ENCODE measurements at places on chromosomes 3 and 15.

DNA sequence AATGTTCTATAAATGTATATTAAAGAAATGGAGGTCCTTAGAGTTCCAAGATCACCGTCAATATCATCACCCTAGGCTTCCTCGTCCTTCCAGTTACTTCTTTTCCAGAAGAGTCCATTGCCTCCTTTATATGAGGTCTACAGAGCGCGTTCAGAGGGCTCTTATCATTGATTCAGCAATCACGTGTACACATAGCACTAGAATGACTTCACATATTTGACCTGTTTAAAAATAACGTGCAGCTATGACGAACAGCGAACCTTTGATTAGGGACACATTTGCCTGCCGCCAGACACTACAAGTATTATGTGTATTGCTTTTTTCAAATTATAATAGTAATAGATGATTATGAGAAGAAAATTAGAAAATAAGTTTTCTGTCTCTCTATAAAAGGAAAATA, 26.0 kb downstream of the IGF1R start:
- DNase-seq, result peak; percentile 71

- peak; percentile 87 for DNase-seq
These were observed 14.4 kb upstream of the C3orf80 start for GRCh38 chr3:160210799-160211221.

DNA sequence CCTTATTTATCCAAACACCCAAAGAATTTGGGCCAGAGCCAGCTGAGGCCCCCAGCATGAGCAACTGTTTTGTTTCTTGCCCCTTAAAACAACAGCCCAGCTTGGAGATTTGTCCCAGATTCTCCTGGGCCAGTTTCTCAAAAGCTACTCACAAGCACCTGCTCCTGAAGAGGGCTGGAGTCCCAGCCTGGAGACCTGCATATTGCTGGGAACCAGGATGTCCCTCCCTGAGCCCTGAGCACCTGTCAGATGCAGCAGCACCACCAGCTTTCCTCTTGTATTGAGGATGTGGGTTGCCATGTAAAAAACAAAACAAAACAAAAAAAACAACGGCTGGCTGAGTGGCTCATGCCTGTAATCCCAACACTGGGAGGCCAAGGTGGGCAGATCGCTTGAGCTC, 7.0 kb upstream of the RFT1 start:
- DNase-seq, result no peak

GRCh38 chr3:188365988-188366698, 212.2 kb downstream of the LPP start:
- DNase-seq, result peak; percentile 46

- DNase-seq, result peak; percentile 32
These were observed 20.3 kb upstream of the LPP start for GRCh38 chr3:188133646-188134045.

DNA sequence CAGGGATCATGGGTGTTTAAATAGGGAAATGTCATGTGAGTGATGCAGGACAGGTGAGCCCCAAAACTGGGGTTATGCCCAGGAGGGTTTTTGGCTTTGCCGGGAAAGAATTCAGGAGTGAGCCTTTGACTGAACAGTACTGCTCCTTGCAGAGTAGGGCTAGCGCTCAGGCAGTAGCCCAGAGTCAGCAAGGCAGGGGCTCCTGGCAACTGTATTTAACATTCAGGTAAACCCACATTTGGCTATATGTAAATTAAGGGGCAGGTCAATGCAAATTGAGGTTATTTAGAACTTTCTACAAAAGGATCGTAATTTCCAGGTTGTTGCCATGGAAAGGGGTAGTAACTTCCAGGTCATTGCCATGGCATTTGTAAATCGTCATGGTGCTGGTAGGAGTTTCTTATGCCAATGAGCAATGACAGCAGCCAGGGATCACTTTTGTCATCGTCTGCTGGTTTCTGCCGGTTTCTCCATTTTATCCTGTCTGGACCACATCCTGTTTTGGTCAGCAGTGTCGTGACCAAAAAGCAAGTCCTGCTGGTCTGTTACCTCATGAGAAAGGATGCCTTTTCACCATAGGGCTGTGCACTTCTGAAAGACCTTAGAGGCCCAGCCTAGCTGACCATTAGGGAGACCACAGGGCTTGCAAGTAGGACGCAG, 24.3 kb downstream of the MTHFS start:
- peak; percentile 37 for DNase-seq

DNA sequence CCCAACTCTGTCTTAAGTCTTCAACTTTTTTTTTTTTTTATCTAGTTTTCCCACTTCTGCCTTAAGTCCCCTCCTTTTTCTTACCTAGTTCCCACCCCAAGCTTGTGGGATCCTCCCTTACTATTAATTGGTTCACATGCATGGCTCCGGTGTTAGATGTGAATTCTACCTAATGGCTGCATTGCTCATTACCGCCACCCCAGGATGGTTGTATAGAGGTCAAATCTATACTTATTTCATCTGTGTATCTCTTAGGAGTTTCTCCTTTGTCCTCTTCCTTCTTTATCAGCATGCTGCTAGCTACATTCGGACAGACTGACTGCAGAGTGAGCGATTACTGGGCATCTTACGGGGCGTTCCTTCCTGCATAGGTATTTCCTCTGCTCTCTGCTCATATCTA, 605.7 kb upstream of the GRM7 start:
- no peak for DNase-seq

DNA sequence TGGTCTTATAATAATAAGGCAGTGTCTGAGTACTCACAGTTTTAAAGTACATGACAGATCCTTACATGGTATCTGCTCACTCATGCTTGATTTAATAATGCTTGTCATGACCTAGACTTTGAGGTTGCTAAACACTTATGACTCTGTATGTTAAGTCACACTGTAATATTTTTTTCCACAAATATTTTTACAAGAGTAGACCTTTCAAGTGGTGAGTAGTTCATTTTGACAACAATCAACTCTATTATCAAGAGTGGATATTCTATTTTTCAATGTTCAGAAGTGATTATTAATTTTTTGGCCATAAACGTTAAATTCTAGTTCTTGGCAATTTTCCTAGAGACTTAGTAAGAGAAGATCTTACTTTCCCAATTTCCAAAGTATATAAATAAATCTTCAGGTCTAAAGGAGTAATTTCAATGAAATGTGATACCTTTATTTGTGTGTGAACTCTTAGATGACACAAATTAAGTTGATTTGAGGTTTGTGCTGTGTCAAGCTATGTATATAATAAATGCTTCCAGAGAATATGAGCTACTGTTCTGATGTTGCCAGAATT, 104.5 kb downstream of the NLGN1 start:
- DNase-seq, result peak; percentile 5

DNA sequence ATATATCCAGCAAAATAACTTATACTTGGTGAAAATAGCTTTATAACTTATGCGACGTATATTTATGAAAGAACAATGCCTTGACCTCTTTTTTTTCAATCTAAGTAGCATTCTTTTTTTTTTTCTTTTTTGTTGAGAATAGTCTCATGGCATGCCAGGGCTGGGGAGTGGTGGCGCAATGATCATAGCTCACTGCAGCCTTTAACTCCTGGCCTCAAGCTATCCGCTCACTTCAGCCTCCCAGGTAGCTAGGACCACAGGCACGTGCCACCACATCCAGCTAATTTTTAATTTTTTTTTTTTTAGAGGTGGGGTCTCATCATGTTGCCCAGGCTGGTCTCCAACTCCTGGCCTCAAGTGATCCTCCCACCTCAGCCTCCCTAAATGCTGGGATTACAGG, 43.5 kb downstream of the RAB8B start:
- peak; percentile 63 for DNase-seq

DNA sequence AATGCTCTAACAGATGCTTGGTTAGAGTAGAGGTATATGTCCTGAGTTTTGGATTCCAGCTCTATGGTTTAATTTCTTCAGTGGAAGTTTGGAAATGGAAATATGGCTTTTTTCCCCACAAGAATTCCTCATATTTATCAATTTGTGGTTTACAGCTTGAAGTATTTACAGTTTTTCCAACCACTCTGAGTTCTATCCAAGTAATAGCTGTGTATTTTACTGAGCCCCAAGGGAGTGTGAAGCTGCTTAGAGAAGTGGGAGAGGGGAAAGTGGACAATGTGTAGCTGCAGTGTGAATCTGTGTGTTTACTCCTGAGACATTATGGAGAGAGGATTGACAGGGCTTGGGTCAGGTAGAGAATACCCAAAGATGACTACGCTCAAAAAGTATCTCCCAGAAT, 54.5 kb downstream of the NEK11 start:
- DNase-seq, result no peak

DNA sequence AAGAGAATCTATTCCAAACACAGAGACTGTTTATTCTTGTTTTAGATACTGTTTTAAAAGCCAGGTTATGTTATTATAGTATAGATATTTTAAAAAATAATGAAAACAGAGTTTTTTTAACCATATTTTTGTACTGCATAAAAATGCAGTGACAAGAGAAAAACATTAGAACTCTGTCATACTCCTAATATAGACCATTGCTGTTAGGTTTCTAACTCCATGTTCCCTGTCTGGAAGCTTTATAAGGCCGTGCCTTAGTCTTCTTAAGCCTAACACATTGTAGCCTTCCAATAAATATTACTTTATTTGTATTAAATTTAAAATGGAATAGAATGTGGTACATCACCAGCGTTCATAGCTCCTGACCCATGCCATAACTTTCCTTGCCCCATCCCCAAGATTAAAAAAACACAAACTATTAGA, 53.2 kb downstream of the MBNL1 start:
- no peak for DNase-seq

GRCh38 chr3:41193794-41194539, 5.3 kb upstream of the CTNNB1 start:
- DNase-seq, result no peak

GRCh38 chr3:170523248-170523647, 62.6 kb downstream of the SLC7A14 start:
- DNase-seq, result peak; percentile 52

GRCh38 chr3:32597656-32598055, 27.0 kb upstream of the DYNC1LI1 start:
- no peak for DNase-seq

GRCh38 chr15:39456159-39456558, 124.7 kb upstream of the THBS1 start:
- no peak for DNase-seq

DNA sequence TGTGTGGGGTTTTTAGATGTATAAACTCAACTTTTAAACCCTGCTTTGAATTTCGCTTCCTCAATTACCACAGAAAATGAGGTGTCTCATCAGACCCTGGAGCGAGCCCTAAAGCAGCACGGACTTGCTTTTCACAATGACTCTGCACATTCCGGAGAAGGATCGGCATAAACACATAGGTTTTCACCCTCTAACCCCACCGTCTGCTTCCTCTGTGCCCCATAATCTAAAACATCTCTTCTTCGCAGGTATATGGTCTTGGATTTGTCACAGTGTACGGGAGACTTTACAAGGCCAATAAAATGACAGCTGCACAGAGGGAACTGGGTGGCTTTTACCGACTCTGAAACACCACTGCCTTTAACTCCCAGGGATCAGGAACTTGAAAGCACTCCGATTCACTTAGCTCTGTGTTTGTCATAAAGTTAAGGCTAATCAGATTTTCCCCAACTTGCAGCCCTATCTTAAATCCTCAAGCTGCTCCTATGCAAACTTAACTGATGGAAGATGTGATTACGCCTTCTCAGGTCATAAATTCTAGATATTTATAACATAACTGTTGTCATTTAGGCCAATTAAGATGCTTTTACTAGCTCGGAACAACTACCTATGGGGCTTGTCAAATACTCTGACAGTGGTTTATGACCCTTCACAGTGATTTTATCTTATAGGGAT, 133.4 kb upstream of the WNT5A start:
- DNase-seq, result no peak

- peak; percentile 21 for DNase-seq
These were observed 386 bp downstream of the SQOR start for GRCh38 chr15:45635191-45635638.

GRCh38 chr3:36496684-36497633, 116.7 kb downstream of the STAC start:
- peak; percentile 57 for DNase-seq

GRCh38 chr3:171001957-171002694, 24.4 kb downstream of the SLC2A2 start:
- peak; percentile 70 for DNase-seq

- DNase-seq, result no peak
These were observed 134.8 kb downstream of the ADAMTS9 start for GRCh38 chr3:64552966-64553365.

- no peak for DNase-seq
These were observed 46.9 kb upstream of the GAP43 start for GRCh38 chr3:115576325-115576875.

DNA sequence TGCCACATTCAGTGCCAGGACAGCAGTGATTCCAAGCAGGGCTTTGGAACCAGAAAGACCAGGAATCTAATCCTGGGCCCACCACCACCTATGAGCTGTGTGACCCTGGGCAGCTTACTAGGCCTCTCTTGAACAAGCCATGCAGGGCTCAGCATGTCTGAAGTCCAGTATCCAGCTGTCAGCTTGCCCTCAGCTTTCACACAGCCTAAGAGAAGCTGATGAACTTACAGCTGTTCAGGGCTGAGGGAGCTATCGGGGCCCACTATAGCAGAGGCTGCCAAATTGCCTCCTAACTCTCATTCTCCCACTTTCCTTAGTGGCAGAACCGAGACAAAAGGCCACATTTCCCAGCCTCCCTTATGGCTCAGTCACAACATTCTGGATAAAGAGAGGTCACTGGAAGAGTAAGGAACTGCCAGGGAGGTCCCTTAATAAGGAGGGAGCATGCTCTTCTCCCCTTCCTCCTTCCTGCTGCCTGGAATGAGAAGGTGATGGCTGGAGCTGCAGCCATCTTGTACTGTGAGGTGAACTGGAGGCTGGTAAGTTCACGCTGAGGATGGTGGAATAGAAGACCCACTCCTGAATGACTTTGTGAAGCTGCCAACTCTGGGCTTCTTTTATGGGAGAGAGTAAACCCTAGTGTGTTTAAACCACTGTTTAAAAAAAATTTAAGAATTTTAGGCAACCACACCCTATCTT, 34.5 kb downstream of the FEM1B start:
- no peak for DNase-seq

DNA sequence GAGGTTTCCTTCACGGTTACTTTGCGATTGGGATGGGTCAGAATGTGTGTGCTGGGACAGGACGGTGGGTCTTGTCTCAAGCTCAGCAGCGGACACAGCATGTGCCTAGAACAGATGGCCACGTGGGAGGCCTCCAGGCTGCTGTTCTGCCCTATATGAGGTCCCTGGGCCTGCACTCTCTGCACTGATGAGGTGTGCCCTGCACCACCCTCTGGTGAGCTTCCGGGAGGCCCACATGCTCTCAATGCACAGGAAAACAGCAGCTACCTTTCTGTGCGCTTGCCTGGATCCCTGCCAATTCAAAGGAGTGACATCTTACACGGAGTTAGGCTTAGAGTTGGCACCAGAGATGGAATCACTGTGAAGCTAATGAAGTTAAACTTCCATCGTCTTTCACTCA, 59.8 kb downstream of the BOC start:
- DNase-seq, result no peak

GRCh38 chr3:4828279-4829030, 150.8 kb upstream of the BHLHE40 start:
- peak; percentile 81 for DNase-seq

DNA sequence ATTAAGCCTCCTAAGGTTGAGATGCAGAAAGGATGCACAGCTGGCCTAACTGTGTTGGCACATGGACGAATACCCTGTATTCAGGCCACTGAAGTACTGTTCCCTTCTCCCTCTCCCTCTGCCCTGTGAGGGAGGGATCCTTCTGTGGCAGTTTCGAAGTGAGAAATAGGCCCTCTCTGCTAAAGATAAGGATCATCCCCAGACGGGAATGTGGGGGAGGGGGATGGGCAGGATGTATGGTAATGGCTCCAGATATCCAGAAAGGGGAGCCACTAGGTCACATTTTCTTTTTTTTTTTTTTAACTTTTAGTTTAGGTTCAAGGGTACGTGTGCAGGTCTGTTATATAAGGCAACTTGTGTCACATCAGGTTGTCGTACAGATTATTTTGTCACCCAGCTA, 463.1 kb downstream of the TBL1XR1 start:
- DNase-seq, result no peak
